Left colon (tissue), 2 donors: ENCODE measurements at places on chromosomes 4 and X. TPM values are rescaled to one million over a fixed set of nuclear protein-coding genes. Genes with fewer than 3 reads are reported as not detected.

SLC30A9 gene
- total RNA-seq: 74.5 TPM

FAT4 gene
- total RNA-seq: 1.4 TPM

CPLX1 gene
- 2.7 TPM for total RNA-seq

CASP6 gene
- 73.6 TPM for total RNA-seq

ZNF595 gene
- 13.1 TPM for total RNA-seq

TSPAN7 gene
- total RNA-seq: 97.1 TPM

AGTR2 gene
- 0.14 TPM for total RNA-seq

PNMA6E gene
- total RNA-seq: not detected

ZFP92 gene
- total RNA-seq: 0.18 TPM

DNA sequence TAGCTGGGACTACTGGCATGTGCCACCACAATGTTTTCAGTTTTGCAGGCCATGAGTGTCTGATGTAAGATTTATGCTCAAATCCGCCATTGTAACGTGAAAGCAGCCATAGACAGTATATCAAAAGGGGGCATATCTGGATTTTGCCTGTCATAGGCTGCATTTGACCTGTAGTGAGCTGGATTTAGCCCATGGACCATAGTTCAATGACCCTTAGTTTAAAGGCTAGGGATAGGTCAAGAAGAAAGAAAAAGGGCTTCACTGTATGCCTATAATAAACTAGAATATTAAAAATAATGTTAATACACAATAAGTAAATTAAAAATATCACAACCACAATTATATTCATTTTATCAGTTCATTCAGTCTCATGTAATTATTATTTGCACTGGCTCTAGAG lies 181.8 kb downstream of the STIM2 start:
- DNase-seq: no peak

GRCh38 chr4:184994623-184995010 lies 23.7 kb upstream of the HELT start:
- no peak for DNase-seq

DNA sequence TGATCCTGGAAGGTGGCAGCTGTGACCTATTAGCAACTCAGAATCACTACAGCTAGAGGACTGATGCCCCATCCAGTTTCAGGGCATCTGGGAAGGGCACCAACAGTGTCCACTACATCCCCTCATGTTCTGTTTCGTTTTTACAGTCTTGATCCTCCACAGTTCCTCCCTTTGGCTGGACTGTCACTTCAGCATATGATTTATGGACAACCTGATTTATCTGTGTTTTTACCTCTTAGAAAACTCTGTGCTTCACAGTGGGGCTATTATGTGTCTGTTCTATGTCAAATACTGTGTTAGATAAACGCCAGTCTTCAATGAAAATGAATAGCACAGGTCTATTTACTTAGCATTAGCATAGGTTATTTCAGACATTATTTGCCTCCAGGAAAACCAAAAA lies 63.1 kb upstream of the GRPR start:
- DNase-seq: no peak

- no peak for DNase-seq
Observed at GRCh38 chr4:130026185-130026584, 930.2 kb downstream of the C4orf33 start.

DNA sequence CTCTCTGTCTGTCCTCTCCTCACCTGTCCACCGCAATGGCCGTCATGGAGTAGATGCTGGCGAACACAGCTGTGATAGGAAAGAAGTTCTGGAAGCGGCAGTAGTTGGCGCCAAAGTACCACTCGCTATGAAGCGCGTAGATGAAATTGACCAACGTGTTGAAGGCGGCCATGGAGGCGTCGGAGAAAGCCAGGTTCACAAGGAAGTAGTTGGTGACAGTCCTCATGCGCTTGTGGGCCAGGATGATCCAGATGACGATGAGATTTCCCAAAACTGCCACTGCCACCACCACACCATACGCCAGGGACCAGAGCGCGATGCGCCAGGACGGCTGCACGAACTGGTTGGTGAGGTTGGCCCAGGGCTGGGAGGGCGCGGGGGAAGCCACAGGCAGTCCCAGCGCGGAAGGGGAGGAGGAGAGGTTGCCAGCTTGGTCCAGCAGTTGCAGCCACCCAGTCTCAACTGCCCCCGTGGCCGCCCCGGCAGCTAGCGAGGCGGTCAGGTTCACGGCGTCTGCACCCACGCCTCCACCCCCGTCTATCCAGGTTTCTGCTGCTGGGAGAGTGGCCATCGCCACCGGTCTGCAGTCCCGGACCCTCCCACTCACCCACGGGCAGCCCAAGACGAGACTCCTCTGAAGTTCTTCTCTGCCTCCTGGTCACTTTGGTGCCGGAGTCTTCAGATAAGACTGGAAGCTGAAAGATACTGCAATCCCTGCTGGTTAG lies 518 bp downstream of the TACR3 start:
- DNase-seq: no peak

DNA sequence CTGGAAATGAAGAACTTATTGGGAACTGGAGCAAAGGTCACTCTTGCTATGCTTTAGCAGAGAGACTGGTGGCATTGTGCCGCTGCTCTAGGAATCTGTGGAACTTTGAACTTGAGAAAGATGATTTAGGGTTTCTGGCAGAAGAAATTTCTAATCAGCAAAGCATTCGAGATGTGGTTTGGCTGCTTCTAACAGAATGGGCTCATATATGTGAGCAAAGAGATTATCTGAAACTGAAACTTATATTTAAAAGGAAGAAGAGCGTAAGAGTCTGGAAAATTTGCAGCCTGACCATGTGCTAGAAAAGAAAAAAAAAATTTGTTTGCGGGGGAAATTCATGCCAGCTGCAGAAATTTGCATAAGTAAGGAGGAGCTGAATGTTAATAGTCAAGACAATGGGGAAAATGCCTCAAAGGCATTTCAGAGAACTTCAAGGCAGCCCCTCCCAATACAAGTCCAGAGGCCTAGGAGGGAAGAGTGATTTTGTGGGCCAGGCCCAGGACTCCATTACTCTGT lies 35.9 kb upstream of the PAPSS1 start:
- DNase-seq: no peak

- no peak for DNase-seq
Observed at GRCh38 chr4:179872755-179873154, 2370.4 kb upstream of the TENM3 start.

- no peak for DNase-seq
Observed at GRCh38 chrX:39519030-39519488, 578.7 kb downstream of the BCOR start.

DNA sequence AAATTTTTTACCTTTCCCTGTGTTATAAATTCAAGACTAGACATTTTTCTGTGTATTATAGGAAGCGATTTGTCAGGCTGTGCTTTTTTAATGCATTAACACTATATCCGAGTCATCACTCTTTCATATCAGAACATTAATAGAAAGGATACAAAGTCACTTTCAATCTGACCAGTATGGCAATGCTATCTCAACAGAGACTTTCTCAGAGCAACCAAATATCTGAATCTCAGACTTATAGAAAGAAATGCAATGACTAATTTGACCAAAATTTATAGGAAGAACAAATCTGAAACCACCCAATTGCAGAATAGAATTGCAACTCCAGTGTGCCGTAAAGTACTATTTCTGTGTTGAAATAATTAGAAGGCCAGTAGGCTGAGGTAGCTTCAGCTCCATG lies 473 bp upstream of the TKTL2 start:
- DNase-seq: no peak
